Lung (tissue), 17 donors: ENCODE measurements at places on chromosomes 7 and 10. TPM values are rescaled to one million over a fixed set of nuclear protein-coding genes. Genes with fewer than 3 reads are reported as not detected.

Gene FZD8
- polyA plus RNA-seq = 7.7 TPM

Gene C10orf67
- polyA plus RNA-seq = 1.1 TPM

Gene EMX2
- not detected for polyA plus RNA-seq

Gene SLC16A12
- 0.75 TPM for polyA plus RNA-seq

Gene CTAGE8
- polyA plus RNA-seq = 0.76 TPM

Gene UFSP1
- polyA plus RNA-seq = 5.2 TPM

Gene LRRN3
- polyA plus RNA-seq = 1.1 TPM

Gene TCAF1
- 12.2 TPM for polyA plus RNA-seq

Gene ABCB4
- polyA plus RNA-seq = 0.08 TPM

Gene C7orf33
- polyA plus RNA-seq = not detected

Gene ICA1
- polyA plus RNA-seq = 36.4 TPM

Gene PLEKHA1
- 23.0 TPM for polyA plus RNA-seq

Gene EVX1
- not detected for polyA plus RNA-seq

Gene TMEM270
- polyA plus RNA-seq = 0.20 TPM

Gene ZNF789
- 12.5 TPM for polyA plus RNA-seq

Gene NKX1-2
- not detected for polyA plus RNA-seq

Gene ATP5MK
- 403 TPM for polyA plus RNA-seq

Gene CREB5
- polyA plus RNA-seq = 2.7 TPM

Gene ANKRD30A
- polyA plus RNA-seq = not detected
